ENCODE measurements at places on chromosomes 12 and 14.

GRCh38 chr12:42730291-42730690, 140.7 kb upstream of the PRICKLE1 start:
- no peak for ATAC-seq

- ATAC-seq: no peak
Observed at GRCh38 chr14:34817768-34818167, 57.4 kb downstream of the BAZ1A start.

GRCh38 chr12:44015333-44015941, 179.6 kb downstream of the TMEM117 start:
- ATAC-seq: peak; percentile 46

GRCh38 chr14:77041881-77042545, 13.5 kb upstream of the IRF2BPL start:
- ATAC-seq: no peak

DNA sequence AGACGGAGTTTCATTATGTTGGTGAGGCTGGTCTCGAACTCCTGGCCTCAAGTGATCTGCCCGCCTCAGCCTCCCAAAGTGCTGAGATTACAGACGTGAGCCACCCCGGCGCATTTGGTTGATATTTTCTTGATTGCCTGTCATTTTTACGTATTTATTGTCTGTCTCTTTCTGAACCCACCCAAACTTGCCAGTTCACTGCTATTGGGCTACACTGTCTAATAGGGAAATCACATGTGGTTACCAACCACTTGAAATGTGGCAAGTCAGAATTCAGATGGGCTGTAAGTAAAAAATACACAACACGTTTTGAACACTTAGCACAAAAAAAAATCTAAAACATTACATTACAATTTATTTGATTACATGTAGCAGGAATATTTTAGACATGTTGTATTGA, 2.1 kb downstream of the WSB2 start:
- ATAC-seq: no peak

GRCh38 chr14:70441641-70442040, 10.3 kb upstream of the ADAM21 start:
- no peak for ATAC-seq

- no peak for ATAC-seq
Observed at GRCh38 chr14:93090826-93091555, 24.7 kb downstream of the ITPK1 start.

GRCh38 chr12:53939141-53940108, 794 bp downstream of the HOXC13 start:
- ATAC-seq: no peak

DNA sequence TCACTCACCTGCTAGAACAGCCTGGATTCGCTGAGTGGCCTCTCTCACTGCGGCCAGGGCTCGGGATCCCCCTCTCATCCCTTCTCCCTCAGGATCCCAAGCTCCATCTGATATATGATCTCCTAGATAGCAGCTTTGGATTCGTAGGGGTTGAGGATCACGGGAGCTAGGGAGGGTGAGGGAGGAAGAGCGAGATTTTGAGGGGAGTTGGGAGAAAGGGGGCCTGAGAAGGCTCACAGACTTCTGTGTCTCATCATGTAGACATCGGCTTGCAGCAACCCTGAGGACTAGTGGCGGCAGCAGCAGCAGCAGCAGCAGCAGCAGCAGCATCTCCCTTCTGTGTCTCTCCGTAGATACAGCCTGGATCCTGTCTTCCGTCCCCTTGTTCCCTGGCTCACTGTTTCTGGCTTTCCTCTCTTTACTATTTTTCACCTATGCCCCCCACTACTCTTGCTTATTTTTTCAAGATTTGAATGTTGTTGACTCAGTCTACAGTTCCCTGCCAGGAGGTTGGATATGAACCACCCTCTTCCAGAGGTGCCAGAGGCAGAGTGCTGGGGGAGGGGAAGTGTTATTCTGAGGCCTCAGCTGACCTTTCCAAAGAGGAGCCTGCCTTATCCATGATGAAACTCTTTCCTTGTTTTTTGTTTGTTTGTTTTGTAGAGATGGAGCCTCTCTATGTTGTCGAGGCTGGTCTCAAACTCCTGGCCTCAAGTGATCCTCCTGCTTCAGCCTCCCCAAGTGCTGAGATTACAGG, at the start of gene CIROP:
CIROP (minus strand) TSS at position 399 of the 757 bp plus-strand sequence; CDS start at position 330, 69 bp downstream.
- no peak for ATAC-seq

DNA sequence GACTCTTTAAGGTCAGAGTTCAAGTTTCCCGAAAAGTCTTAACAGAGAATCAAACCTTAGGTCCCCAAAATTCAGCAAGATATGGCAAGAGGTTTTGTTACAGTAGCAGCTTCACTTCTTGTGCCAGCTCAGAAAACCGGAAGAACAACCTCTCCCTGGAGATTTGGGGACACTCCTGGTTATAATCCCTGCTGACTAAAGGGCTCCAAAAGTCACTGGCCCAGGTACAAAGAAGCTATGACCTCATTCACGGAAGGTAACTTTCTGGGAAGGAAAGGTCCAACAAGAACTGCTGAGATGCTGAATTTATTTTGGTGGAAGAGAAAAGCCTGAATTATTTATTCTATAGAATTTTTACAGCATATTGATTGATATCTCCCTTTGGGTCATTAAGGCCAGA, 55.6 kb upstream of the DIO2 start:
- no peak for ATAC-seq

DNA sequence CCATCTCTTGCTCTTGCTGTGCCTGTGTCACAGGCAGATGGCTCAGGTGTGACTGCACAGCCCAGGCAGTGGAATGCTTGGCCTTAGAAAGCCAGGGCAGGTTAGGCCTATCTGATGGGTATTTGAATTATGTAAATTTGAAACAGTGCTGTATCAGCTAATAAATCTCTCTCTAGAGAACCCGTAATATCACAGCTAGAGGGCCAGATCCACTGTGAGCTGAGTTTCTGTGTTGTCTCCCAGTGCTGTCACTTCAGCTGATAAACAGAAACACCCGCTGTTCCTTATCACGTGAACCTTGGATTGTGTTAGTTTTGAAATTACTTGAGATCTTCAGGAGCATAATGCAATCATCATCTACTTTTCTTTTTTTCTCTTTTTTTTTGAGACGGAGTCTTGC, 21.5 kb upstream of the ALDH2 start:
- ATAC-seq: no peak

- ATAC-seq: no peak
Observed at GRCh38 chr12:105705235-105705634, 374.7 kb downstream of the C12orf75 start.

DNA sequence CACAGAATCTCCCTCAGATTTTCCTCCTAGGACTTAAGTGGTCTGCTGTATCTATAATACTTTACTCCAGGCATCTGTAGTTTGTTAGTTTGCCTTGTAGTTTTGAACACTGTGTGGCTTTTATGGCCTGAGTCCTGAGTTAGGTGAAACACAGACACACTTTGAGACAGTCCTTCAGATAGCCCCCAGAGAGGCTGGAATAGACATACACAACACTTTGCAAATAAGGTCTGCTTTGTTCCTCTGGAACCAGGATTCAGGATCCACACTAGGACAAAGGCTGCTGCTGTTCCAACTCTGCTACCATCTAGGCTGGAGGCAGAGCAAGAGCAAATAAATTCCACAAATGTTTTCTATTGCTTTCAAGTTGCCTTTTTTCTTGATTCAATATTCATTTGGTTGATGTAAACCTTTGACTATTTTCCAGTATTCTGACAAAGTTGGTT, 41.4 kb upstream of the INSM2 start:
- no peak for ATAC-seq

GRCh38 chr12:26576266-26576665, 256.7 kb downstream of the ITPR2 start:
- ATAC-seq: no peak

DNA sequence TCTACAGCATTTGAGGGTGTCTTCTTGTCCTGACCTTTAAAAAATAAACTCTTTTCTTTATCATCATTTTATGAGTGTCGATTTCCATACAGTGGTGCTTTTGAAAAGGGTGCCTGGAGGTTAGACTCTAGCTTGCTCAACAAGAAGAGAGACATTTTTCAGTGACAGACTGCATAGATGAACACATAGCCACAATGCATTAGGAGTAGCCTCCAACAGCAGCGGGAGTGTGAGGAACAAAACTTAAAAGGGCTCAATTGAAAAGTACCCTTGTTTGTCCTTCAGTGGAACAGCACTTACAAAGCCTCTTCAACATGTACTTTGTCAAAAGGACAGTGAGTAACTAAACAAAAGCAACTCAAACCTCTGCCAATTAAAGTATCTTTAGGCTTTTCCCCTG, 119.3 kb downstream of the SOX5 start:
- ATAC-seq: no peak

GRCh38 chr14:76267322-76268046, 108.5 kb upstream of the ESRRB start:
- ATAC-seq: no peak

- no peak for ATAC-seq
Observed at GRCh38 chr12:125399489-125399888, 334.3 kb downstream of the AACS start.

- ATAC-seq: no peak
Observed at GRCh38 chr12:50061946-50062686, 4.7 kb downstream of the ASIC1 start.

- ATAC-seq: no peak
Observed at GRCh38 chr12:70497508-70497907, 131.4 kb downstream of the KCNMB4 start.

DNA sequence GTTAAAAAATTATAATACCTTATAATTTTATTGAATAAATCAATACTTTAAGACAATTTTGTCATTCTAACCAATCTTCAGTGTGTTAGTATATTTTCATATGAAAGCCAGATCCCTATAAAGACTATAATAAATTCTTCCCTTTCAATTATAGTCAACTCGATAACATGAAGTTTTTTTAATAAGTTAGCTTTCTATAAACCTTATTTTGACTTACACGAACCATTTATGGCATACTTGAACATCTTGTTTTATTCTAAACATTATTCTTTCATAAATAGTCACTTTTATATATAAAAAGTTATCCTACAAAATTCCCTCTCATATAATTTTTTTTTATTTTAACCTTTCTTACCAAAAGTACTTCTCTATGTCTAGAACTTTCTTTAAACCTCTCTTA, 1002.3 kb downstream of the TMEM121 start:
- no peak for ATAC-seq

- ATAC-seq: no peak
Observed at GRCh38 chr12:32151086-32151485, 44.4 kb downstream of the BICD1 start.

- no peak for ATAC-seq
Observed at GRCh38 chr12:4412465-4412864, 33.0 kb upstream of the FGF23 start.

- ATAC-seq: peak; percentile 10
Observed at GRCh38 chr12:29149691-29150281, 708 bp downstream of the FAR2 start.

GRCh38 chr12:103100257-103100831, 142.9 kb downstream of the ASCL1 start:
- no peak for ATAC-seq

GRCh38 chr12:68904351-68904962, 28.5 kb downstream of the CPM start:
- ATAC-seq: peak; percentile 68

GRCh38 chr14:24399447-24399822, 632 bp downstream of the NYNRIN start:
- ATAC-seq: peak; percentile 6

DNA sequence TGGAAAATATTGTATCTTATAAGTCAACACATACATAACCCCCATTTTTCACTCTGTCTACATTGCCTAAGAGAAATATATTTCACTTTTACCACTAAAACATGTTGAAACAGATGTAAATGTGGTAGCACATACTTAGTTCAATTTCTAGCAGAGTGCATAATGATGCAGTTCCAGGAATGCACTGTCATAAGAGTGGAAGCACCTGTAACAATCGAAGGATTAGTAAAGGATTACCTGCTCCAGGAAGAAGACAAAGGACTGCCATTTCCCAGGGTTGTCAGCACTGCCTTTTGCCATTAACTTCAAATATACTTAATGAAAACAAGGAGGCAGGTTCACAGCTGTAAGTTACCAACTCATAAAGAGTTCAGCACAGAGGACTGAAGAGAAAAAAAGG, 24.6 kb downstream of the DAD1 start:
- ATAC-seq: no peak

- ATAC-seq: peak; percentile 68
Observed at GRCh38 chr12:57740656-57741412, 2.3 kb upstream of the AGAP2 start.

- no peak for ATAC-seq
Observed at GRCh38 chr14:61632807-61633206, 62.5 kb upstream of the HIF1A start.

GRCh38 chr12:109291521-109292341, 17.4 kb downstream of the FOXN4 start:
- no peak for ATAC-seq

DNA sequence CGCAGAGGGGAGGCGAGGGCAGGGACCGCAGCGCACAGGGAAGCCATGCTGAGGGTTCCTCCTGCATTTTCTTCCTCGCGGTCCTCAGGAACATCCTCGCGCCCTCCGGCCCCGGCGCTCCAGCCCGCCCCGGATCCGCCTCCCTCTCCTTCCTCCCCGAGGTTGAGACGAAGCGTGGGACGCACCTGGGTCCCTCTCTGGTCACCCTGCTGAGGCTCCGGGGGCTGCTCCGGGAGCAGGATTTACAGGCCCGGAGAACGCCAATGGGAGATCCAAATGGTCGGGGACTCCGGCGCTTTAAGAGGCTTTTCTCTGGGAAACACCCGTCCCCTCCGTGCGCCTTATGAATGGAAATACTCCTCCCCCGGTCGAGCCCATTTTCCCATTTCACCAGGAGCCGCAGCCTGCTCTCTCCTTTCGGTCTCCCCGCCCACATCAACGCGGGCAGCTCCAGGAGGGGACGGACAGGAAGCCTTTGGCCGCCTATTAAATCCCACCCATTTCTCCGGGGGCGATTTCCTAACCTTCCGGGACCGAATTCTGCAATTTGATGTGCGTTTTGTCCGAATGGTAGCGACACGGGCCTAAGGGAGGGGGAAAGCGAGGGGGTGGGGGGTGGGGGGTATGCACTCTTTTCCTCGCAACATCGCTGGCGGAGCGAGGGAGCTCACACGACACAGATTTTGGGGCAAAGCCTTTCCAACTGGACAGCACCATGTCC, at the start of gene UNC79:
UNC79 (plus strand) TSS at position 625 of the 721 bp plus-strand sequence; CDS start at position 716, 91 bp downstream.
- ATAC-seq: no peak

DNA sequence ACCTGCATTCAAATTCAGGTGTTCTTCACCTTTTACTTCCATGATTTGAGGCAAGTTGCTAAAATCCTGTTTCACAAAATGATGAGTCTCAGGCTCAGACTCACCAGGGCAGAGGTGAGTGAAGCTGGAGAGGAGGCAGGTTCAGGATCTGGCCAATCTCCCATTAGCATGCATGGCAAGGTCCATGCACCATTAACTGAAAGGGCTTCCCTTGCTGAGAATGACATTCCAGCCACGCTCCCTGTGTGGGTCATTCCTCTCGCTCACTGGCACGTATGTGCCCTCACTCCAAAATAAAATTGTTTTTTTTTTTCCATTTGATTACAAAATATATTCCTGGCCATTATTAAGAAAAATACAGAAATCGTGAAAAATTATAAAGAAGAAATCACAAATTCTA, 257.6 kb downstream of the C12orf75 start:
- ATAC-seq: no peak

- no peak for ATAC-seq
Observed at GRCh38 chr12:116238149-116238548, 39.3 kb downstream of the MED13L start.

GRCh38 chr12:52213564-52214420, 19.3 kb upstream of the KRT7 start:
- peak; percentile 78 for ATAC-seq
